Kidney (tissue), 22 donors: ENCODE measurements at places on chromosomes 6 and 20. TPM values are rescaled to one million over a fixed set of nuclear protein-coding genes. Genes with fewer than 3 reads are reported as not detected.

DNA sequence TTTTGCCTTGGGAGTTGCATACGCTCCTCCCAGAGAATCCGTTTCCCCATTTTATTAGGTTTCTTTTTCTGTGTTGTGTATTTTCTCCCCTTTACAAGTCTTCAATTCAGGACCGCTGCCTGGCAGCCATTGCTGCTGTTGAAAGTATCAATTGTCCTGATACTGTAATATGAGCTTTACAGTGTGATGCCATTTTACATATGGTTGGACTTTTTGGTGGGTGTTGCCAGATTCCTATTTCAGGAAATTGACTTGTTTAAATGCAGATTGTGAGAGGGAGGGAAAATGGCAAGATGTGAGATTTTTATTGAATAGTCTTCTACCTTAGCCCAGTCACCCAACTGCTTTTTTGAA lies 1.2 kb downstream of the PANK2 start:
- no peaks in the 10 kb centered on the region for H3K36me3 ChIP-seq
- no peaks in the 10 kb centered on the region for H3K27me3 ChIP-seq
- peak; percentile 56 for DNase-seq
- H3K4me1 ChIP-seq = peaks cover 14% of the 10 kb centered on the region
- no peak overlapping the region for H3K27ac ChIP-seq

COL9A1 gene
- 0.22 TPM for total RNA-seq

- H3K4me3 ChIP-seq = no peak overlapping the region
- H3K27ac ChIP-seq = no peak overlapping the region
- no peaks in the 10 kb centered on the region for H3K36me3 ChIP-seq
- no peak for DNase-seq
- H3K27me3 ChIP-seq = peaks cover 16% of the 10 kb centered on the region
Observed at GRCh38 chr6:83709748-83710050, 798 bp upstream of the SNAP91 start.

- no peaks in the 10 kb centered on the region for H3K27me3 ChIP-seq
- H3K27ac ChIP-seq = no peak overlapping the region
- no peak overlapping the region for H3K4me3 ChIP-seq
- no peaks in the 10 kb centered on the region for H3K36me3 ChIP-seq
Observed at GRCh38 chr20:40933758-40934157, 94.9 kb upstream of the TOP1 start.

PRSS16 gene
- 11.2 TPM for total RNA-seq

GRCh38 chr6:159577564-159577963 lies 115.5 kb downstream of the SOD2 start:
- H3K36me3 ChIP-seq = no peaks in the 10 kb centered on the region
- no peak overlapping the region for H3K27ac ChIP-seq
- DNase-seq = no peak

TRIM40 gene
- total RNA-seq = not detected
